ENCODE measurements at places on chromosomes 4 and X.

DNA sequence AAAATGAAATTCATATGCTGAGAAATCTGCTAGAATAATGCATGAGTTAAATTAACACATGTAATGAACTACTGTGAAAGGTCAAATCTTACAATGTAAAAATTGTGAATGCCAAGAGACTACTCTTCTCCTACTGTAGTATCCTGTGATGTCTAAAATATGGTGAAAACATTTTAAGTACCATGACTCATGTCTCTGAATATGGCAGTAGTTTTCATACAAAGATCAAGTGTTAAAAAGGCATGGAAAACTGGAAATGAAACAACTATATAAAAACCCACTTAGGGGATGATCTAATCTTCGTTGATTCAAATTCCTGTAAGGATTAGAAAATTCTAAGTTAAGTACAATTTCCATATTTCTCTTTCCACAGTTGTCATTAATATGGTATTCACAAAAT is 221.3 kb downstream of the PPP3CA start:
- no peak for DNase-seq

DNA sequence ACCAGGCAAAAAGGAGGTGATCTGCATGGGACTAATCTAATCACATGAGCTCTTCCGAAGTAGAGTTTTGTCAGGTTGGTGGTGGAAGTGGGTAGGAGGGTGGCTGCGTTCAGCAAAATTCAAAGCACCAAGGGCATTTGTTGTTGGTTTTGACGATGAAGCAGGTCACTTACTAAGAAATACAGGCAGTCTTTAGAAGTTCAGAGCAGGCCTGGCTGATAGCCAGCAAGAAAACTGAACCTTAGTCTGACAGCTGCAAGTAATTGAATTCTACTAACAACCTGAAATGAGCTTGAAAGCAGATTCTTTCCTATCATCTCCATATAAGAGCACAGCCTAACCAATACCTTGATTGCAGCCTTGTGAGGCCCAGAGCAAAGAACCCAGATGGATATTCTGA is 505.8 kb downstream of the KLHL13 start:
- no peak for DNase-seq

GRCh38 chr4:47184083-47184482 is 152.7 kb downstream of the GABRB1 start:
- DNase-seq: no peak

GRCh38 chrX:2320089-2320488 is 180.7 kb downstream of the DHRSX start:
- no peak for DNase-seq

GRCh38 chr4:81486502-81486901 is 14.8 kb upstream of the RASGEF1B start:
- DNase-seq: no peak

GRCh38 chr4:75989846-75990528 is 758 bp downstream of the SDAD1 start:
- peak; percentile 31 for DNase-seq

GRCh38 chrX:81201071-81201470 is 642 bp downstream of the HMGN5 start:
- DNase-seq: no peak

DNA sequence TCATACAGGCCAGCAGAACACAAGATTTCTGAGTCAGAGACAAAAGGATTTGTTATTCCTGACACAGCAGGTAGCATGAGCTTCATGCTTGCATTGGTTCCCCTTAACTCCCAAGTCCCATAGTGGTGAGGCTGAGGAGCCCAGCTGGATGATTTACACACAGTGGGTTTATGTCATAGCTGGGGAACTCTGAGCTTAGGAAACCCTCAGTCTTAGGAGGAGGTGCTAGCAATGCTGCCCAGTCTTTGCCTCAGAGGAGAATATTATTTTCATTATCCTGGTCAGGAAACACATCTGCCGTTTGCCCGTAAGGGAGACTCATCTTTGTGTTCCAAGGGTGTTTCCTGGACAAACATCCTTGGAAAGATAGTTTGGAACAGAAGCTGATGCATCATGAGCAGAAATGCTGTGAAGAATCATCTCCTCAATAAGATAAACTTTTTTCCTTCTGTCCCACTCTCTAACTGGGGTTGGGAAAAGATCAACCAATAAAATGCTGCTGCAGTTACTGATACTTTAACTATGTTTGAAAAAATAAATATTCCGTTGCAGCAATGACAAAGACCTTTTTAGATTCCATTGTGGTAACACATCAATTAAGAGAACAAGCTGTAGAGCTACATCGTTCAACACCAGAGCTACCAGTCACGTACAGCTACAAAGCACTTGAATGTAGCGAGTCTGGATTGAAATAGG is 146.8 kb downstream of the DCLK2 start:
- no peak for DNase-seq

- no peak for DNase-seq
These were observed 139.4 kb upstream of the CPEB2 start for GRCh38 chr4:14862891-14863290.

DNA sequence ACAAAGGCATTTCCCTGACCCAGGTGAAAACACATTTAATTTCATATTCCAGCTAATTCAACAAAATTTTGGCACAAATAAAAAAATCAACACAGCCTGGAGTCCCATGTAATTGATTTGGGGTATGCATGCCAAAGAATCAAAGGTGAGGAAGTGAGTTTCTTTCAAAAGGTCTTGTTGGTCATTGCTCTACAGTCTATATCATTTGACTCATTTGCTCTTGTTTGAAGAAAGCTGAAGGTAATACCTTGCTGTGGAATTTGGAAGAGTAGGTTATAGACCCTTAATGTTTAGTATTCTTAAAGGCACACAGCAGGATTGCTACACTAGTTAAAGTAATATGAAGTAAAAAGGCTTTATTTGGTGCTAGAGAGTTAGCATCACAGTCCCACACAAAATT is 25.4 kb downstream of the COL4A6 start:
- no peak for DNase-seq

All from NAMALWA (cell line).